Osteocyte (in vitro differentiated cells): ENCODE measurements at places on chromosomes 6 and 20. TPM values are rescaled to one million over a fixed set of nuclear protein-coding genes. Genes with fewer than 3 reads are reported as not detected.
A peak's percentile ranks its signal among the peaks of the same experiment; 100 is the strongest.

Gene HSPA1A
- total RNA-seq, result 19.7 and 24.8 TPM in 2 replicates

Gene BNIP5
- not detected in 2 replicates for total RNA-seq

DNA sequence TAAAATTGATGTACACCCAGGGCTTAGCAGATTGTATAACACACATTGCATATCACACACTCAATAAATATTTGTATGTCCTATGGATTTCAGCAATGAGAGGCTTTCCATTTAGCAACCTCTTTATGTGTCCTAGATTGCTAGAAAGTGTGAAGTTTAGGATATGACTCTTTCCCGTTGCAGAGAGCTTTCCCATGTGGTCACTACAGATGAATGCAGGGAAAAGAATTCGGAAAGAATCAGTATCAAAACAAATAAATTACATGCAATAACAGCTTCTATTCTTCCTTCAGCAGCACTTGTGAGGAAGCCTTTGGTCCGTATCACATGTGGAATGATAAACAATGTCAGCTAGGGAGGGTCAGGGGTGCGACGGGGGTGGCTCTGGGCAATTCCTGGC is 870.1 kb downstream of the C6orf118 start:
- H3K36me3 ChIP-seq, result no peaks in the 10 kb centered on the region
- H3K4me3 ChIP-seq, result no peak overlapping the region
- DNase-seq, result no peak
- no peaks in the 10 kb centered on the region for H3K27me3 ChIP-seq
- H3K4me1 ChIP-seq, result no peaks in the 10 kb centered on the region
- no peak overlapping the region for H3K27ac ChIP-seq

Gene MYB
- 0.83 and 0.86 TPM in 2 replicates for total RNA-seq

DNA sequence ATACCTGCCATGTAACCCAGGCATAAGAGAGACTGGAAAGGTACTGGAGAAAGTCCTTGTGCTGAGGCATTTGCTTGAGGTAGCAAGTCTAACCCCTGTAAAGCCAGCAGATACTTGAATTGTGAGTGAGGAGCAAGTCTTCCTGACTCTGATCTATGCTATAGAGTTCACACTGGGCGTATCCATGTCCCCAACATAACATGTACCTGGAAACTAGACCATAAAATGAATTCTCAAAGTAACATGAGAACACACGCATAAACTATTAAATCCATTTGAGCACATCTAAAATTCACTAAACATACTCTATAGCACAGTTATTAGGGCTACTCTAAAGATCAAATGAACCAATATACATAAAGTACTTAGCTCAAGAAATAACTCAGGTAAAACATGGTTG is 2.0 kb downstream of the NHSL1 start:
- no peak for DNase-seq
- H3K4me1 ChIP-seq, result peaks cover 28% of the 10 kb centered on the region
- peaks cover 2% of the 10 kb centered on the region for H3K36me3 ChIP-seq
- H3K4me3 ChIP-seq, result no peak overlapping the region

DNA sequence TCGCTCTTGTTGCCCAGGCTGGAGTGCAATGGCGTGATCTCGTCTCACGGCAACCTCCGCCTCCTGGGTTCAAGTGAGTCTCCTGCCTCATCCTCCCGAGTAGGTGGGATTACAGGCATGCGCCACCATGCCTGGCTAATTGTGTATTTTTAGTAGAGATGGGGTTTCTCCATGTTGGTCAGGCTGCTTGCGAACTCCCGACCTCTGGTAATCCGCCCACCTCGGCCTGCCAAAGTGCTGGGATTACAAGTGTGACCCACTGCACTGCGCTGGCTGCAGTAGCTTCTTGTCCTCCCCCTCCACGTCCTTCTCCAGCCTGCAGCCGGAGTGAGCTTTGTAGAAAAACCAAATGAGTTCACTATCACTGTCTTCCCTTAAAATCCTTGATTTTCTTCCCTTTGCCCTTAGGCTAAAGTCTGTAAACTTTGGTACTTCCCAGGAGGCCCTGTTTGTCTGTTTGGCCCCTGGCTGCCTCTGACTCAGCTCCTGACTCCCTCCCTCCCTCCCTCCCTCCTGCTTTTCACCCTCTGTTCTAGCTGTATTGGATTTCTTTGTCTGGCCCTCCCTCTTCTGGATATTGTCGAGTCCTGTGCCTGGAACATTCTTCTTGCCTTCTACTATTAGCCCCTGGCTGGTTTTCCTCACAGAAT is 12.9 kb downstream of the PARD6B start:
- peak overlapping the region; percentile 86 for H3K27ac ChIP-seq
- peaks cover 37% of the 10 kb centered on the region for H3K4me1 ChIP-seq
- no peaks in the 10 kb centered on the region for H3K36me3 ChIP-seq
- H3K27me3 ChIP-seq, result no peaks in the 10 kb centered on the region

GRCh38 chr6:140586426-140587061 is 1212.1 kb upstream of the CITED2 start:
- no peak overlapping the region for H3K4me3 ChIP-seq
- H3K36me3 ChIP-seq, result peaks cover 4% of the 10 kb centered on the region
- H3K27ac ChIP-seq, result no peak overlapping the region
- no peak for DNase-seq

Gene PLEKHG1
- 3.3 and 4.3 TPM in 2 replicates for total RNA-seq

GRCh38 chr20:46651091-46651962 is at the start of gene SLC13A3:
TSS of gene SLC13A3 (minus strand) at chr20:46651459. CDS start at chr20:46651421, 38 bp downstream.
- H3K4me3 ChIP-seq, result no peak within 1 kb of the TSS
- DNase-seq, result peak; percentile 79
- no peaks in the 10 kb centered on the region for H3K4me1 ChIP-seq
- no peaks in the 10 kb centered on the region for H3K36me3 ChIP-seq
- no peak within 1 kb of the TSS for H3K27ac ChIP-seq

GRCh38 chr20:4713401-4713800 is 8.3 kb upstream of the PRND start:
- peak; percentile 66 for DNase-seq
- H3K27ac ChIP-seq, result no peak overlapping the region
- no peaks in the 10 kb centered on the region for H3K36me3 ChIP-seq

DNA sequence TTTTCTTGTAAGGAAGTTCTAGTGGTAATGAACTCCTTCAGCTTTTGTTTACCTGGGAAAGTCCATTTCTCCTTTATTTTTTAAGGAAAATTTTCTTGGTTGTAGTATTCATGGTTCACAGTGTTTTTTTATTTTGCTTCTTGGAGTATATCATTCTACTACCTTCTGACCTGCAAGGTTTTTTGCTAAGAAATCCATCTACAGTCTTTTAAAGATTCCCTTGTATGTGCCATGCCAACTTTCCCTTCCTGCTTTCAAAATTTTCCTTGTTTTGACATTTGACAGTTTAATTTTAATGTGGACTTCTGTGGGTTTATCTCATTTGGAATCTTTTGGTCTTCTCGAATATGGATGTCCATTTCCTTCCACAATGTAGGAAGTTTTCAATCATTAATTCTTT is 855.6 kb downstream of the TBC1D32 start:
- no peaks in the 10 kb centered on the region for H3K36me3 ChIP-seq
- no peak overlapping the region for H3K4me3 ChIP-seq
- H3K4me1 ChIP-seq, result no peaks in the 10 kb centered on the region
- no peak overlapping the region for H3K27ac ChIP-seq
- no peaks in the 10 kb centered on the region for H3K27me3 ChIP-seq
- DNase-seq, result no peak

GRCh38 chr6:28864326-28864923 is 59.4 kb downstream of the TRIM27 start:
- H3K4me1 ChIP-seq, result peaks cover 28% of the 10 kb centered on the region
- peaks cover 7% of the 10 kb centered on the region for H3K27me3 ChIP-seq
- peak overlapping the region; percentile 87 for H3K27ac ChIP-seq
- no peak for DNase-seq
- H3K4me3 ChIP-seq, result peak overlapping the region; percentile 94

Gene ZNF831
- not detected in 2 replicates for total RNA-seq

Gene BTNL2
- total RNA-seq, result not detected in 2 replicates

Gene TRIM10
- not detected in 2 replicates for total RNA-seq

DNA sequence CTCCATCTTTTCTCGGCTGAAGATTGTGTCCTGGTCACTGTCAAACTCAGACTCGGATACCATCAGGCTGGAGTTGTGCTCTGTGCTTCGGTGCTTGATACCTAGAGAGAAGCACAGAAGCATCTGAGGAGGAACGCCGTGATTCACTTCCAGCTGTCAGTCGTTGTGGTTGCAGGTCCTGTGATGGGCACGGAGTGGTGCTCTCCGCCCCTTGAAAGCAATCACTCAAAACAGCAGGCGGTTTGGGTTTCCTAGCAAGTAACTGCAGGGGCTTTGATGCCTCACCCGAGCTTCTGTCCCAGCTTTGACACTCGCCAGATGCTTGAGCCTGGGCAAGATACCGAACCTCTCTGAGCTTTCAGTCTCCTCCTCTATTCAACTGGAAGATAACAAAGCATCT is 52.5 kb downstream of the ALDH5A1 start:
- no peak overlapping the region for H3K4me3 ChIP-seq
- no peak overlapping the region for H3K27ac ChIP-seq
- H3K27me3 ChIP-seq, result peaks cover 14% of the 10 kb centered on the region

Gene LY6G6C
- not detected in 2 replicates for total RNA-seq

Gene SPATS1
- total RNA-seq, result not detected in 2 replicates
